Smooth muscle cell of the brain vasculature (primary cell): ENCODE measurements at places on chromosomes 5 and 9.

DNA sequence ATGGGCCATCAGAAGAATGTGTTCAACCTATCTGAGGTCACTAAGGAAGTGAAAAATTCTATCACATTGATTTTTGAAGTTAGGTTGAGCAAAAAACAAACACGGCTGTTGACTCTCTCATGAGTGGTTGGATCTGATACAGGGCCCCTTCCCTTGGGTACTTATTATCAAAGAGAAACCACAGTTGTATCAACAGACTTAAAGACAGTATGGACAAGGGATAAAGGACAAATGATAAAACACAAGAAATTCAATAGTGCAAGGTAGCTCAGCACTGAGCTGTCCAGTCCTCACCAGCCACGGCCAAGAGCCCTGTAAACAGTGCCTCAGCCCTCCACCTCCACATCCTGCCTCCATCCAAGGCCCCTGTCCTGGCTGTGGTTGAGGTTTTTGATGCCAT, 86.9 kb downstream of the UBE2QL1 start:
- no peak for DNase-seq

- DNase-seq, result no peak
Measured at GRCh38 chr9:4838189-4838546, 45.4 kb downstream of the RCL1 start.

DNA sequence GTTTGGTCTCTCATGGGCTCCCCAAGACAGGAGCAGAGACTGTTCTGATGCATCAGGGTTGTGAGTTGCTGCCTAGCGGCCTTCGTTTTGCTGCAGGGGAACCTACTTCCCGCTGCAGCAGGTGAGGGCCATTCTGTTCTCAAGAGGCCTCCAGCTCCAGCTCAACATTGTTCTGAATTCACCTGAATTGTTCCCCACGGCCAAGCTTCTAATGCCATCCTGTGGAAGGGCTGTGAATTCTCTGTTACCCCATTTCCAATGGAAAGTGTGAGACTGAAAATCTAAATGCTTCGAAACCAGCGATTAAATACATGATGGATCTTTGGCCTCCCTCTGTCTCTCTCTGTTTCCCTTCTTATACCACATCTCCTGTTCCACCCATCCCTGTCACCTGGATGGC, 349.1 kb upstream of the DAP start:
- DNase-seq, result no peak

- DNase-seq, result no peak
Measured at GRCh38 chr5:73424556-73424977, 24.0 kb downstream of the FOXD1 start.

- no peak for DNase-seq
Measured at GRCh38 chr9:132509928-132510874, 72.2 kb upstream of the BARHL1 start.

GRCh38 chr9:110114859-110115201, 93.1 kb downstream of the C9orf152 start:
- no peak for DNase-seq

- no peak for DNase-seq
Measured at GRCh38 chr5:80160242-80160641, 95.6 kb downstream of the SERINC5 start.

DNA sequence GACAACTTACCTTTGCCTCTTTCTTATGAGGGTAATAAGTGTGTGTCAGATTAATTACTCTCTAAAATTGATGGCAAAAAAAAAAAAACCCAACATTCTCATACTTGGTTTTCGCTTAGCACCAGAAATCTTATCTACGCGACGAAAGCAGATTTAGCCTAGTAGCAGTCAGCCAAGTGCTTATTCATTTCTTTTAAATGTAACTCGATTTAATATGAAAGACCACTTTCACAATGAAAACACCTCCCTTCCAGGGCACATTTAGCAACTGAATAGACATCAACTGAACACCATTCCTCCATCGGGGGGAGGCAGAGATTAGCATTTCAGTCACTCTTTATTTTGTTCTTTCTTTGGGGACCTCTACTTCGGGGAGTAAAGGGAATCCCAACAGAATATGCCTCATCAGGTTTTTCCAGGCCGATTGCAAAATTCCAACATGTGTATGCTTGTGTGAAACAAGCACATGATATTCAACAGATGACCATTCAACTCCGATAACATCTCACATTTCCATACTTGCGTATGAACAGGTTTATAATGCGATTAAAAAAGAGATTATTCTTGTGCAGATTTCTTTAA, 124.1 kb upstream of the RETREG1 start:
- DNase-seq, result no peak

DNA sequence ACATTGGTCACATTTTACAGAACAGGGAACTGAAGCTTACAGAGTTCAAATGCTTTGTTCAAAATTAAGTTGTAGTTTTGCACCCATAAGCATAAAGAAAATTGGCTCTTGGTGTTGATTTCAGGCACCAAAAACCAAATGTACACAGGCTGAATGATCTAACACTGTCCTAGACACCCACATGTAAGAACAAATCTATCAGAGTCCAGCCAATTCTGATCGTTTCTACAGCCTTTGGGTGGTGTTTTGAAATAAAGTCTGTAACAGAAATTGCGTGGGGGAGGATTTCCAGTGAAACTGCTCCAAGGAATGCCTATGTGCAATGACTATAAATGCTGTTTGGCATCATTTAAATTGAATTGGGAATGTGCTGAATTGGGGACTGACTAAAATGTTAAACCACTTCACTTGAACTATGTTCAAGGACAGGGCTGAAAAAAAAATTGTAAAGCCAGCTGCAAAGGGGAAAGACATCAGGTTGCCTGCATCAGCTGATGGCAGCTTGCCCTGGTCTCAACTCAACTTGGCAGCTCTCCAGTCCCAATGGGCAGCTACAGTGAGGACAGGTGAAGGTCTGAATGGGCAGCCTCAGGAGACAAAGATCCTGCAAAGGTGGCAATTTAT, 92.2 kb upstream of the TRPC7 start:
- no peak for DNase-seq

DNA sequence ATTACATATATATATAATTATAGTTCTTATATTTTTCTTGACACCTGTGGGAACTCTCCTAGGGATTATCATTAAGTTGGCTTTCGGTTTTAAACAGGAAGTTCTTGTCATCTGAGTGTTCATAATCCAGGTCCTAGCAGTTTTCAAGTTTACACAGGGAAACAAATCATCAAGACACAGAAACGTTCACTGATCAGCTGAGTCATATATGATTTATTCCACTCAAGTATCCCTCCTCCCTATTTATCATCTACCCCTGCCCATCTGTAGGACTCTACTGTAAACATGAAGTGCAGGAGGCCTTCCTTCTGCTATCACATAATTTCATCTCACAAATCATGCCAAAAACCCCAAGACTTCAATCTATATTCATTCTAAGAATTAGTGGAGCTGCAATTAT, 6.3 kb downstream of the SLC25A51 start:
- DNase-seq, result no peak

- no peak for DNase-seq
Measured at GRCh38 chr9:9538766-9539165, 1074.0 kb downstream of the PTPRD start.

DNA sequence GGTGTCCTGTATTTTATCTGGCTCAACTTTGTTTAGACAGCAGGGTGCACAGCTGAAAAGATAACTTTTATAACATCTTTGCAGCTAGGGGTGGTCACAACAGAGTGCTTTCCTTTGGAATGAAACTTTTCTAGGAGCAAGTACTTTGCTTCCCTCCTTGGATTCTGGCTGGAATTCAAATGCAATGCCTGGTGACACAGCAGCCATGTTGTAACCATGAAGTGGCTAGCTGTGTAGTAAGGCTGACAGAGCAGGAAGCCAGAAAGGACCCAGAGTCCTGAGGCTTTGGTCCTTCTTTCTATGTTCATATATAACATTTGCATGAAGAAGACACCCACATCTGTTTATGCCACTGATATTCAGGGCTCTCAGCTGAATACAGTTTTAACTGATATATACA, 48.1 kb downstream of the TENT4A start:
- no peak for DNase-seq

- no peak for DNase-seq
Measured at GRCh38 chr5:132074772-132075718, 1.5 kb downstream of the CSF2 start.

DNA sequence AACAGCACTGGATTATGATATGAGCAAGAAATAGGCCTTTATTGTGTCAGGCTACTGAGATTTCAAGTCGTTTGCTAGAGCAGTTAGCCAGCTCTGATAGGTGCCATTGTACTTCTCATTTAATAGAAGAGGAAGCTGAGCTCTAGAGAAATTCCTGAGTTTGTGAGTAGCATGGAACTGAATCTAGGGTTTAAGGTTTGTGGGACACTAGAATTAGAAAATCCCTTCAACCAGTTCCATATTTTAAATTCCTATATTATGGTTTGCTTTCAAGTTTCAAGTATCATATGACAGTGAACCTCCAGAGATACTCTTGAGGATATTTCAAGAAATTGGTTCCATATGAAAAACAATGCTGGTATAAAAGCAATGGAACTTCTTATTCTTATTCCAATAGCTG, 87.6 kb downstream of the ANKRD55 start:
- no peak for DNase-seq
